Dorsolateral prefrontal cortex (tissue), 122 donors: ENCODE measurements at places on chromosomes 11 and 22.

DNA sequence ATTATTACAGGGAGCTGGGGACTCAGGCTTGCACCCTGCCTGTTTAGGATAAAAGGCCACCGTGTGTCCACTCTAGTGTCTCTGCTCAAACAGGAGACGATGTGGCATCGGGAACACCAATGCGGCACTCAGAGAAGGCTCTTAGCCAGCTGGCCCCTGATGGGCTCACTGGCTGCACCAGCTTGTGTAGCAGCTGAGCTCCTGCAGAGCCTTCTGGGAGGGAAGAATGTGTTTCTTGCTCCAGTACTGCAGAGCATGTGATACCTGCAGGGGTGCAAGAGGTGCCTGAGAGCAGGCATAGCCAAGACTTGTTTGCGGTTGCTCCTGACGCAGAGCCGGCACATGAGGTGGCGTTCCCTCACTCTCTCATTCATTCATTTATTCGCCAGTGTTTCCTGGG lies 44.4 kb upstream of the KCNQ1OT1 start:
- DNase-seq, result peak; percentile 33

GRCh38 chr11:66859686-66860448 lies 3.0 kb downstream of the LRFN4 start:
- DNase-seq, result no peak

GRCh38 chr22:36194971-36195370 lies 6.6 kb downstream of the APOL4 start:
- peak; percentile 72 for DNase-seq

GRCh38 chr22:25410849-25411248 lies 153.6 kb upstream of the GRK3 start:
- no peak for DNase-seq

DNA sequence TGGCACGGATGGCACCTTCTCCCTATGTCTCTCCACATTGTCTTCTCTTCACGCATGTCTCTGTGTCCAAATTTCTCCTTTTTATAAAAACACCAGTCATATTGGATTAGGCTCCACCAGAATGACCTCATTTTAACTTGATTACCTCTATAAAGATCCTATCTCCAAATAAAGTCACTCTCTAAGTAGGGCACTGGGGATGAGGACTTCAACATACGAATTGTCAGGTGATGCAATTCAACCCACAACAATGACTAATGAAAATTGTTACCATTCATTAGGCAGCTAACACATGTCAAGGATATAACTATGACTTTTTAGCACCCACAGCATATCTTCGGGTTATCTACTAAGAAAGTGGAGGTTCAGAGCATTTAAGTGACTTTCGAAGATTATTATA lies 55.5 kb upstream of the USP47 start:
- DNase-seq, result no peak

DNA sequence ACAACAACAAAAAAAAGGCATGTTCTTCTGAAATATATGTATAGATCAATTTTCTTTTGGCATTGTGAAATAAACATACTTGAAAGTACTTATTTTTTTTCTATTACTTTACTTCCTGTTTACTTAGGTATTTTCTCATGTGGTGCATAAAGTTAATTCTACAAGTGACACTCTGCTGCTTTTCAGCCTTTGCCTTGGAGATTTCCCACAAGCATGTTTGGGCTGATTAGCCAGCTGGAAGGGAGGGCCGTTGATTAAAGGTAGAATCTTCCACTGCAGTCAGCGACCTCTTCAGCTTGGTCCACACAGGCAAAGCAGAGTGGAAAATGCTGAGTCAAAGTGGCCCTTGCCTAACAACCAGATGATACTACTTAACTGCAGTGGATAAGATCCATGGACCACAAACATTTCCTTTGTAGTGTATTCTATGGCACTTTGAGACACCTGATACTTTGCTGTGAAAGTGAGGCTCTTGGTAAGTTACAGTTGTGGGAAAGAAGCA lies 176.0 kb downstream of the ARHGAP42 start:
- no peak for DNase-seq

GRCh38 chr11:123545726-123546270 lies 108.6 kb downstream of the SCN3B start:
- no peak for DNase-seq

DNA sequence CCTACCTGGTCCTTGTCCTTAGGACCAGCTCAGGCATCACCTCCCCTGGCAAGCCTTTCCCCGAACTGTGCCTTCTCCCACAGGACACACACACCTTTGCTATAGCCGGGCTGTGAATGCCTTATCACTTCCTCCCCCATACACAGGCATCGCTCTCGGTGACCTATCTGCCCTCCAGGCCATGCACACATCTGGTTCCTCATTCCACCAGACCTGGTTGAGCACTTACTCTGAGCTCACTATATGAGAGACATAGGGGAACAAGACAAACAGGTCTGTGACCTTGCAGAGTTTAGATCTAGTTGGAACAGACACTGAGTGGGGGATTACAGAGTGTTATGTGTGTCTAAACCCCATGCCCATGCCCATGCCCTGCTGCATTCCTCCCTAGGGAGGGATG lies 3.1 kb upstream of the BCR start:
- DNase-seq, result no peak

GRCh38 chr22:40726514-40726913 lies 47.2 kb downstream of the MCHR1 start:
- no peak for DNase-seq

DNA sequence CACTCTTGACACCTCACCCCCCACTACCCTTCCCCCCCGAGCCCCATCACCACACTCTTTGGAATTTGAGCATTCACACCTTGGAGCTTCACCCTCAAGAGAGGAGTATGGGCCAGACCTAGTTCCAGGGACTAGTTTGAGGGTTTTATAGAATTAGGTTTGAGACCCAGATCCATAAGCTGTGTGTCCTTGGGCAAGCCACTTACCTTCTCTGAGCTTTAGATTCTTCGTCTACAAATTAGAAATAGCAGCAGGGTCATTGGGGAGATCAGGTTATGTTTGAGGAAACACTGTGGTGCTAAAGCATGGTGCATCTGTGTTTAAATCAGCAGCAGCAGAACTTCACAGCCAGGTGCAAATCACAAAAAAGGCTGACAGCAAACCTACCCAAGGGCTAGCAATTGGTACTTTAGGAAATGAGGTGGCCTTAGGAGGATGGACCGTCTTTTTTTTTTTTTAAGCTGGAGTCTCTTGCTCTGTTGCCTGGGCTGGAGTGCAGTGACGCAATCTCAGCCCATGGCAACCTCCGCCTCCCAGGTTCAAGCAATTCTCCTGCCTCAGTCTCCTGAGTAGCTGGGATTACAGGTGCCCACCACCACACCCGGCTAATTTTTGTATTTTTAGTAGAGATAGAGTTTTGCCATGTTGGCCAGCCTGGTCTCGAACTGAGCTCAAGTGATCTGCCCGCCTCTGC lies 114.8 kb downstream of the MICAL2 start:
- no peak for DNase-seq

DNA sequence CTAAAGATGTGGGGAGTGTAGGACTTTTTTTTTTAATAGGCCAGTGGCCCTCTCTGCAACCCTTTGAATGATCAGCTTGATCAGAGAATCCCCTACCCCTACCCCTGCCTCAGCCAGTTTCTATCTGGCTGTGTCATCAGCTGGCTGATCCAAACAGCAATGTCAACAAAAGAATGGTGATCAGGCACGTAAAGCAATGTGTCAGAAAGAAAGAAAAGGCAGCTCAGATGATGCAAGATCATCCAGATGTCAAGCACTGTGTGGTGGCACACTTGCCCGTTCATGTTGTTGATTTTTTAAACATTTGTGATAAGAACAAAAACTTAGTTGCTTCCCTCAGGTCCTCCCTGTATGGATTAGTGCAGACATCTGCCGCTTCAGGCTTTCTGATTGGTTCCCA lies 26.3 kb upstream of the EHF start:
- no peak for DNase-seq

DNA sequence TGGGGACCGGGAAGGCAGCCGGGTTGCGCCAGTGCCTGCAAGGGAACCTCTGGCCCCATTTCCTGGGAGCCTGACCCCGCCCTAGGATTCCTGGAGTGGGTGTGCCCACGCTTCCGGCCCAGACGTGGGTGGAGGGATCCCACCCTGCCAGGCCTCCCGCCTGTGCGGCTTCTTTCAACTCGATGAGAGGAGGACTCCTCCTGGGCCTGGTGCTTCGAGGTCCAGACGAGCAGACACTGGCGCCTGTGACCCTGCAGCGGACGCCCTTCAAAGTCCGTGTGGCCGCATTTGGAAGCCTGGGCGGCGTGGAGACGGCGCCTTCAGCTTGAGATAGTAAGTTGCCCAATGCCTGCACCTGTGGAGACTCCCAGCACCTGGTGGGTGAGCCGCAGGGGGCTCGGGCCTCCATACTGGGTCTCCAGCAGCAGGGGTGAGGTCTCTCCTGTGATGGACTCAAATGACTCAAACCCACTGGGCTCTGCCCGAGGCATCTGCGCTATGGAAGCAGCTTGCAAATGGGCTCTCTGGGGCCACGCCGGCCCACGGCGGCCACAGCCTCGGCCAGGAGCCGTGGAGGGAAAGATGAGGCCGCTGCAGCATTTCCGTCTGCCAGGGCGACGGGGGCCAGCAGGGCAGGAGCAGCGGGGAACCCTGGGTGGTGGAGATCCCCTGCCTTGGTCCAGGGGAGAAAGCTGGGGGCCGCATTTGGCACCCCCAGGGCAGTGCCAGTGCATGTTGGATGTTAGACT lies 64.3 kb upstream of the PPARA start:
- DNase-seq, result no peak

GRCh38 chr11:9639099-9639498 lies 24.8 kb upstream of the SWAP70 start:
- no peak for DNase-seq

GRCh38 chr11:45209891-45210699 lies 63.7 kb downstream of the PRDM11 start:
- DNase-seq, result peak; percentile 86

DNA sequence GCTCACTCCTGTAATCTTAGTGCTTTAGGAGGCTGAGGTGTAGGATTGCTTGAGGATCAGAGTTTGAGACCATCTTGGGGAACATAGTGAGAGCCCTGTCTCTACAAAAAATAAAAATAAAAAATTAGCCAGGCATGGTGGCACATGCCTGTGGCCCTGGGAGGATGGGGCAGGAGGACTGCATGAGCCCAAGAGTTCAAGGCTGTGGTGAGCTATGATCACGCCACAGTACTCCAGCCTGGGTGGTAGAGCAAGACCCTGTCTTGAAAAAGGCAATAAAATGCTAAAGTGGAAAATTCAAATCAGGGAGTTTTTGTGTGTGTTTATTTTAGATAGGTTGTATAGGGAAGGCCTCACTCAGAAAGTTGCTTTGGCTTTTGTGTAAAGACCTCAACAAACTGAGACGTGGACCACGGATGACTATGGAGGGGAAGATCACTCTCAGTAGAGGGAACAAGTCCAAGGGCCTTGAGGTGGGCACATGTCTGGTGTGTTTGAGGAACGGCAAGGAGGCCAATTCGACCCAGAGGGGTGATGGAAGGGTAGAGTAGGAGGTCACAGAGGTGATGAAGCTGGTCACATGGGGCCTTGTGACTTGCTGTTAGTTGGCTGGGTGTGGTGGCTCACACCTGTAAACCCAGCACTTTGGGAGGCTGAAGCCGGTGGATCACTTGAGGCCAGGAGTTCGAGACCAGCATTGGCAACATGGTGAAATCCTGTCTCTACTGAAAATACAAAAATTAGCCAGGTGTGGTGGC lies 35.7 kb downstream of the WEE1 start:
- no peak for DNase-seq

GRCh38 chr22:41001722-41002122 lies 50.5 kb downstream of the RBX1 start:
- DNase-seq, result no peak

- no peak for DNase-seq
Observed at GRCh38 chr11:2691991-2692875, 7.6 kb downstream of the KCNQ1OT1 start.

DNA sequence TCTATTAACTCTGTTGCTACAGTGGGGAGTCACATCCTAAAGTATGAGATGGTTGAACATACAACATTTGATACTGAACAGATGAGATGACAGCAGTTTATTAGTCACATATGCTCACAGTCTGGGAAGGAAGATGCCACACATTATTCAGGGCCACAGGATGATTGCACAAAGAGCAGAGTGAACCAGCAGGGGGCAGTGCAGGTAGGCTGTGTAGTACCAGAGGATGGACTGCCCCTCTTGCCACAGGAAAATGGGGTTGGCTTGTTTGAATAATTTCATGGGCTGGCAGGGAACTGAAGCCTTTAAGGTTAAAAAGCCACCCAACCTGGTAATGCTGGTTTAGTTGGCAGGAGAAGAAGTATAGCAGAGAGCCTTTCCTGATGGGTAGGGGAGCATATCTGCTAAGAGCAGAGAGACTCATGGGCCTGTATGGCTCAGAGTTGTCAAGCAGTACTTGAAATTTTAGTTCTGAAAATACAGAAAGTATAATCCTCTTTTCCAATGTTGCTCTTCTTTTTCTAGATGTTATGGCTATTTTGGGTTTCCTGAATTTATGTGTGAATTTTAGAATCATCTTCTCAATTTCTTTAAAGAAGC lies 180.4 kb upstream of the B3GAT1 start:
- DNase-seq, result no peak

- DNase-seq, result no peak
Observed at GRCh38 chr11:66639066-66639813, 737 bp downstream of the RBM4 start.
